Activated T-helper 1 cell treated with Interleukin-2 at 50 U/mL for 16 hours (primary cell): ENCODE measurements at places on chromosomes 11 and 22.

- no peak for DNase-seq
Observed at GRCh38 chr11:45180179-45180847, 33.9 kb downstream of the PRDM11 start.

DNA sequence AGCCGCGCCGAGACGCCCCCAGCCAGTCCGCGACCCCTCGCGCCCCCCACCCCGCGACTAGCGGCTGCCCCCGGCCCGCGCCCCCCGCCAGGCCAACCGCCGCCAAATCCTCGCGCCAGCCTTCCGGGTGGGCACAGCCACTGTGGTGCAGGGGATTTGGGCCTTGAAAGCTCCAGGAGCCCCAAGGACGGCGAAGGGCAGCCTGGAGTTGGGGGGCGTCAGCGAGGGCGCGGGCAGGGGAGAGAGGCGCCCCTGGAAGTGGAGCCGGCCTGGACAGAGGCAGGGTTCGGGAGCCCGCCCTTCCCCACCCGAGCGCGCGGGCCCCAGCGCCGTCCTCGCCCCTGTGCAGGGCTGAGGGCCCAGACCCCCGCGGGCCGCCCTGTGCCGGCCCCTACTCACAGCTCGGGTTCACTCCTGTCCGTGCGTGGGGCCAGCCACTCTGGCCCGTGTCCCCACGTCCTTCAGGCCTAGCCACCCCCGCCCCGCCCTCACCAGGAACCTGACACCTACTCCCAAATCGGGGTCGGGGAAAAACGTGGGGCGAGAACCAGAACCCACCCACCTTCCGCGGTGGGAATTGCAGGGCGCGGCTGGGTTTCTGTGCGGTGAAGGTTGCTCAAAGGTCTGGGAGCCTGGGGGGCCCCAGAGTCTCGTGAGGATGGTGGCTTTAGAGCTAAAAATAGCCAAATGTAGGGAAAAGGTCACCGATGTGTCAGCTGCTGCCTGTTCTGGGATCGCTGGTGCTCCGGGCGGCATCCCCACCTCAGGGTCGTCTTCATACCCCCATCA is at the start of gene CPT1B:
CPT1B (minus strand) TSS at position 441 of the 789 bp plus-strand sequence. CDS start 512 bp downstream, outside the sequence.
- no peak for DNase-seq

- DNase-seq: no peak
Observed at GRCh38 chr22:17234144-17234623, 14.9 kb upstream of the ADA2 start.

- DNase-seq: no peak
Observed at GRCh38 chr22:39558254-39558727, 12.3 kb upstream of the CACNA1I start.

GRCh38 chr11:77144857-77145428 is 16.9 kb downstream of the MYO7A start:
- no peak for DNase-seq

DNA sequence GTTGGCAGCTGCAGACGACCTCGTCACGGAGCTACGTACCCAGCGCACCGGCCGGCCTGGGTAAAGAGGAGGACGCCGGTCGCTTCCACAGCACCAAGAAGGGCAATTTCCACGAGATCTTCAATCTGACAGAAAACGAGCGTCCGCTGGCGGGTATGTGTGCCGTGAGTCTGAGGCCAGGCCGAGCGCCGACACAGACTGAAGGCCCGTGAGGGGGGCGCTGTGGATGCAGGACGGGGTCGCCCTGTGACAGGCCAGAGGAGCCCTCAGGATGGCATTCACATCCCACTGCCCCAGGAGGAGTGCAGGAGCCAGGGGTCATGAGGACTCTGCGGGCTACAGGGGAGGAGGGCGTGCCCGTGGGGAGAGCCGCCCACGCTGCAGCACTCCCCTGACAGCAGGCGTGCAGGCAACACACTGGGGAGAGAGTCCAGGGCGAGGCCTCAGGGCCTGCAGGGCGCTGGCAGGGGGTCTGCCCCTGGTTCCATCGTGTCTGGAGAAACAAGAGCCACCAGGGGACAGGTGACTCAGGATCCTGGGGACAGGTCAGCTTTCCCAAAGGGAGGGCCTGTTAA is 53.6 kb downstream of the GRAMD4 start:
- no peak for DNase-seq

DNA sequence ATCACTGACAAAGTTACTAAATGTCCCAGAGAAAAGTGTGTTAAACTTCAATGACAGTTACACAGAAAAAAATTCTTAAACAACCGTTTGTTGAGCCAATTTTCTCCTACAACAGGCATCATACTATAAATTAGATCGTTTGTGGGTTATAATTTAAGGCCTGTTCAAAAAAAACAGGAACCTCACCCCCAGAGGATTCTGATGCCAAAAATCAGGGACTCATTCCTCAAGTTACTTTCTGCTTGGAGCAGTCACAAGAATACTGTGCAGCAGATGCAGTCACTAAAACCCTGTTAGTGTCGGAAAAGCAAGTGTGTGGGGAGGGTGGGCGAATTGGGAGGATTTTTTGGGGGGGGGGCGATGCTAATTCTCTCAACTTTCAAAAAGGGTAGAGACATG is 657 bp downstream of the CWC15 start:
- DNase-seq: no peak

GRCh38 chr22:36367479-36367878 is 20.3 kb downstream of the MYH9 start:
- no peak for DNase-seq

- DNase-seq: no peak
Observed at GRCh38 chr11:117883063-117883462, 6.6 kb upstream of the FXYD6 start.

DNA sequence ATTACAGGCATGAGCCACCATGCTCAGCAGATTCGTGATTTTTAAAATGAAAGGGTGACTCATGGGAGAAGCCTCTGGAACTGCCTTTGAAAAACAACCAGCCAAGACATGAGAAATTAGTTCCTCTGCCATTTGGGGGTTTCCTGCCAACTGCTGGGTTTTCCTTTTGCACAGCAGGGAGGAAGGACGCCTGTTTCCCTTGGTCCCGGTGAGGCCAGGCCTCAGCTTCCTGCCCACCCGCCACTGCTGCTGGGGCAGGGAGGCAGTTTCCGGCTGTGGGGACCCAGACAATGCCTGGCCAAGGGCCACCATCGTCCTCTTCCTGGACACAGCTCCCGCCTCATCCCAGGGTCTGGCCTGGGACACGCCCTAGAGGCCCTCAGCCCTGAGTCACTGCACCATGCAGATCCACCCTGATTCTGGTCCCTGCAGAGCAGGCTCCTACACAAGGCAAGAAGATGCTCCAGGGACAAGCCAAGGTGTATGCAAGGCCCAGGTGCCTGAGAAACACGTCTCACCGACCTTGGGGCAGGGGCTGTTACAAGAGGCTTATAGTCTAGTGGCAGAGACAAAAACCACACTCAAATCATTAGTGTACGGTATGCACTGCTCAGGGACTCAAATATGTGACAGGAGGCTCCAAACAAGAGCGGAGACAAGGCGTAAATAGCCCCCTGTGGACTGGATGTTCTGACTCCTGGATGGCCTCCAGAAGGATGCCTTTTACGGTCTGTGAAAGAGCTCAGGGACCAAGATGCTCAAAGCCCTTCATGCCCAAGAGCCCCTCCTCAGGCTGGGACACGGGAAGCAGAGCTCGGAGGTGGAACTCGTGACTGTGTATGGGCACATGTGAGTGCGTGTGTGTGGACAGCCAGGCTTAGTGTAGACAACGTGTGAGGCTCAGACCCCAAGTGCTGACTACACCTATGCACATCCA is 10.0 kb downstream of the PPM1F start:
- no peak for DNase-seq

- no peak for DNase-seq
Observed at GRCh38 chr11:44366026-44366425, 56.1 kb upstream of the ALX4 start.

GRCh38 chr11:104713401-104713800 is 184.9 kb downstream of the CASP12 start:
- no peak for DNase-seq

GRCh38 chr22:49010070-49010863 is 817.4 kb downstream of the BRD1 start:
- no peak for DNase-seq

GRCh38 chr11:76107971-76108370 is 98.3 kb downstream of the WNT11 start:
- DNase-seq: no peak

GRCh38 chr11:111472228-111472627 is 40.0 kb downstream of the BTG4 start:
- no peak for DNase-seq
